H7 (cell line): ENCODE measurements at places on chromosomes 6 and 20. TPM values are rescaled to one million over a fixed set of nuclear protein-coding genes. Genes with fewer than 3 reads are reported as not detected.

GGTLC1 gene
- total RNA-seq: not detected in 2 replicates

FRMD1 gene
- 0.11 TPM in 1 of 2 replicates, not detected in the other for total RNA-seq

PDYN gene
- total RNA-seq: 0.15 and 0.52 TPM in 2 replicates

EXOC2 gene
- total RNA-seq: 41.4 and 46.6 TPM in 2 replicates

FKBP1C gene
- 0.80 and 2.0 TPM in 2 replicates for total RNA-seq

CRISP2 gene
- not detected in 2 replicates for total RNA-seq

THBS2 gene
- 12.7 and 13.3 TPM in 2 replicates for total RNA-seq

BIRC7 gene
- total RNA-seq: 0.26 TPM in 1 of 2 replicates, not detected in the other

DLK2 gene
- 0.33 and 0.42 TPM in 2 replicates for total RNA-seq

FNDC1 gene
- total RNA-seq: 0.11 TPM in 1 of 2 replicates, not detected in the other

CCN6 gene
- not detected in 2 replicates for total RNA-seq

DNMT3B gene
- 496 and 585 TPM in 2 replicates for total RNA-seq

ZNFX1 gene
- total RNA-seq: 8.5 and 8.6 TPM in 2 replicates

CLPSL2 gene
- 4.2 and 10.8 TPM in 2 replicates for total RNA-seq

MTFR2 gene
- total RNA-seq: 2.6 and 5.7 TPM in 2 replicates

RBM38 gene
- 75.6 and 91.7 TPM in 2 replicates for total RNA-seq

ZNF165 gene
- 2.1 and 3.5 TPM in 2 replicates for total RNA-seq

C6orf52 gene
- total RNA-seq: 0.26 and 4.6 TPM in 2 replicates

CAP2 gene
- total RNA-seq: 10.3 and 11.3 TPM in 2 replicates

OPRL1 gene
- 2.4 and 4.4 TPM in 2 replicates for total RNA-seq

PI3 gene
- total RNA-seq: not detected in 2 replicates

NRSN2 gene
- total RNA-seq: 31.6 and 48.5 TPM in 2 replicates

PRR18 gene
- total RNA-seq: 0.07 and 0.11 TPM in 2 replicates

THBD gene
- 1.2 and 1.5 TPM in 2 replicates for total RNA-seq

PEX7 gene
- 11.8 and 14.0 TPM in 2 replicates for total RNA-seq

PNISR gene
- 76.9 and 135 TPM in 2 replicates for total RNA-seq

NRSN1 gene
- not detected in 2 replicates for total RNA-seq

PRL gene
- not detected in 2 replicates for total RNA-seq
